Astrocyte (in vitro differentiated cells and primary cell): ENCODE measurements at places on chromosomes 4 and X. TPM values are rescaled to one million over a fixed set of nuclear protein-coding genes. Genes with fewer than 3 reads are reported as not detected.

- DNase-seq = no peak
Measured at GRCh38 chr4:1291996-1292702, 2.5 kb downstream of the MAEA start.

- no peak for DNase-seq
Measured at GRCh38 chrX:85573801-85574200, 194.3 kb upstream of the POF1B start.

Gene FABP2
- total RNA-seq = not detected in 2 replicates

Gene VCX3A
- total RNA-seq = not detected in 2 replicates
